Uterus (tissue), 4 donors: ENCODE measurements at places on chromosomes 7 and 10. TPM values are rescaled to one million over a fixed set of nuclear protein-coding genes. Genes with fewer than 3 reads are reported as not detected.

DNA sequence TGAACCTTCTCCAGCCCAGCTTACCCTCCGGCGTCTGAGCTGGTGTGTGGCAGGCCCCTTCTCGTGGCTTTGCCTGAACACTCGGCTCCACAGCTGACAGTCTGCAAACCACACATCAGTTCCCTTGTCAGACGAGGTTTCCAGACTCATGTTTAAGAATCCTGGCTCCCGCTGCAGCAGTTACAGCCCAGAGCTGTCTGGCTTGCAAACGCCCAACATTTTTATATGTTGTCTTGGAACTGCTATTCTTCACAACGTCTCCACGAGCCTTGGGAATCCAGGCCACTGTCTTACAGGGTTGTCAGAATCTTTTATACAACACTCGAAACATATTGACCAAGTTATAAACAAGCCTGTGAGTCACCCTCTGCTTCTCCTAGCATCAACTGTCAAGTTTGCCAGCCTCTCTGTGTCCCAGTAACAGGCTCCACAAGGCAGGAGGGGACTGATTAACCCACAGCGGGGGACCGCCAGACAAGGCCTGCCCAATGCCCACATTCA is 68.1 kb downstream of the TNS3 start:
- peak overlapping the region; percentile 57 for H3K27ac ChIP-seq
- H3K4me1 ChIP-seq = peaks cover 9% of the 10 kb centered on the region
- DNase-seq = peak; percentile 47
- H3K36me3 ChIP-seq = no peaks in the 10 kb centered on the region

The ZPBP gene
- total RNA-seq = not detected

- no peak for DNase-seq
- no peak overlapping the region for H3K27ac ChIP-seq
- H3K4me3 ChIP-seq = no peak overlapping the region
Measured at GRCh38 chr7:147014286-147014955, 897.8 kb downstream of the CNTNAP2 start.

DNA sequence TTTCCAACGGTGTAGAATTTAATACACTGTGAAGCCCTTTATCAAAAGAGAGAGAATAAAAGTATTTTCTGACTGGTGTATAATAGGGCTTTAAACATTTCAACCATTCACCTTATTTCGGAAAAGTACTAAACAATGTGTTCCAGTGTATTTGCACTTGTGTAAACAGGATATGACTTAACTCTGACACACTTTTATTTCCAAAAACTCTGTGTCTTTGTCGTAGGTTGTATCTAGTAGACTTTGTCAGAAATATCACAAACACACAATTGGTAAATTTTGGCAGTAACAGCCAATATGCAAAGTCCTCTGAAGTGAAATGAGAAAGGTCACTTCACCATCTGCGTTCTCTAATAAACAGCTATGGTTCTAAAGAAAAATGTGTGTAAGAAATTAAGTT is 10.3 kb upstream of the TSPAN13 start:
- no peak for DNase-seq
- H3K27me3 ChIP-seq = no peaks in the 10 kb centered on the region
- H3K27ac ChIP-seq = peak overlapping the region; percentile 10
- H3K4me1 ChIP-seq = no peaks in the 10 kb centered on the region

DNA sequence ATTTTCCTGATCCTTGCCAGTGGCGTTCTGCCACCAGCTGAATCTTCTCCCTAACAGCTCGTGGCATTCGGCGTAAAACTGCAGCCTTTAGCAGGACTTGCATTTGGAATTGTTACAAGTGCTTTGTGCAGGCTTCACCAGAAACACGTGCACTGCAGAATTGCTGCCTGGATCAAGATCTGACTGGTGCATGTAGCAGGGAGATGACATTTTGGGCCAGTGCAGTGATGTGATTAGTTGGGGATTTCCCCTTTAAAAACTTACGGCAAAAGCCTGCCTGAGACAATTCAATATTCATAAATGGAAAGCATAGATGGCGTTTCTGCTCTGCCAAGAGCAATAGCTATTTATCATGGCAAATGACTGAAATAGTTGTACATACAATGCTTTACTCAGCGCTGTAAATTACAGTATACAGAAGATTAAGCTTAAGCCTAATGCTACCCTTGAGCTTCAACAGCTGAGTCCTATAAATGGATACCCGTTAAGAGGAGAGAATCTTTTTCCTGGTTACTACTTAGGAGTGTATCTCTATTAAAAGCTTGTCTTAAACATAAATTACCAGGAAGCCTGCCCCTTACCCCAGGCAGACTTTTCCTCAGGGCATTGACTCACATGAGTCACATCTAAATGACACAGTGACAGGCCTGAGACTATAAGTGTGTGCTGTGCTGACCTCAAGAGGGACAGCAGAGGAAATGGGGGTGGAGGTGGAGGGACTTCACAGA is 106.3 kb downstream of the ATXN7L1 start:
- DNase-seq = no peak
- H3K27ac ChIP-seq = no peak overlapping the region
- H3K27me3 ChIP-seq = no peaks in the 10 kb centered on the region
- H3K4me3 ChIP-seq = no peak overlapping the region
- H3K36me3 ChIP-seq = no peaks in the 10 kb centered on the region

- H3K4me1 ChIP-seq = peaks cover 4% of the 10 kb centered on the region
- no peak overlapping the region for H3K4me3 ChIP-seq
Measured at GRCh38 chr7:15750727-15751126, 64.2 kb upstream of the MEOX2 start.

GRCh38 chr7:148017126-148017525 is 573.4 kb upstream of the C7orf33 start:
- DNase-seq = no peak
- no peaks in the 10 kb centered on the region for H3K4me1 ChIP-seq
- no peaks in the 10 kb centered on the region for H3K36me3 ChIP-seq
- H3K27me3 ChIP-seq = no peaks in the 10 kb centered on the region
- no peak overlapping the region for H3K27ac ChIP-seq

- H3K4me3 ChIP-seq = no peak overlapping the region
- DNase-seq = peak; percentile 81
- H3K4me1 ChIP-seq = peaks cover 10% of the 10 kb centered on the region
- no peaks in the 10 kb centered on the region for H3K36me3 ChIP-seq
Measured at GRCh38 chr10:31698181-31698830, 230.3 kb downstream of the ARHGAP12 start.

The PTF1A gene
- total RNA-seq = not detected

DNA sequence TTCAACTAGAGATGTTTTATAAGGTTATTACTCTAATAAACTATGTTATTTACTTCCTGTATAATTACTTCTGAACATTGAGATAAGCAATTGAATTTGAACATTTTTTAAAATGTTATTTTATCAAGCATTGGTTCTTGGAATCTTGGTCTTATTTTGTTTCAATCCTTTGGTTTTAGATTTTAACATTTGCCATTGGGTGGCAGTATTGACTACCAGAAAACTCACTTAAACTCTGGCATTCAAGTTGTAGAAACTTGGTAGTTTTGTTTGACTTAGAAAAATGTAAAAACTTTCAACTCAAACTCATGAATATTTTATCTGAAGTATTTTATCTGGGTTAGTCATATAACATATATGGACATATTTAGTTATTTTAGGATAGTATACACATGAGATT is 48.1 kb downstream of the ATRNL1 start:
- no peak overlapping the region for H3K27ac ChIP-seq
- no peaks in the 10 kb centered on the region for H3K27me3 ChIP-seq
- no peak overlapping the region for H3K4me3 ChIP-seq
- DNase-seq = no peak
- no peaks in the 10 kb centered on the region for H3K4me1 ChIP-seq
- no peaks in the 10 kb centered on the region for H3K36me3 ChIP-seq

DNA sequence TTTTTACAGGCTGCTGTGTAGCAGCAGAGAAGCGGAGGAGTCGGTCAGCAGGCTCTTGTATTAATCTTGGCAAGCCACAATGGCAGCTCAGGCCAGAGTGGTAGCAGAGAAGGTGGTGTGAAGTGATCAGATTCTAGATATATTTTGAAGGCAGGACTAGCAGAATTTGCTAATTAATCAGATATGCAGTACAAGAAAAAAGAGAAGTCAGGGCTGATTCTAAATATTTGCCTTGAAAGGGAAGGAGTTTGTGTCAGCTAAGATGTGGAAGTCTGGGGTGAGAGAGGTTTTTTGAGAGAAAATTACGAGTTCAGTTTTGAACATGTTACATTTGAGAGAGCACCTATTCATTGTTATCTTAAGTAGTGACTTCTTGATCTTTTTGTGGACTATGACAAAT is 176.3 kb downstream of the WNT2 start:
- no peak overlapping the region for H3K27ac ChIP-seq
- H3K36me3 ChIP-seq = no peaks in the 10 kb centered on the region
- no peak overlapping the region for H3K4me3 ChIP-seq
- H3K4me1 ChIP-seq = no peaks in the 10 kb centered on the region

The NFE2L3 gene
- total RNA-seq = not detected

The ZDHHC16 gene
- total RNA-seq = 31.8 TPM

DNA sequence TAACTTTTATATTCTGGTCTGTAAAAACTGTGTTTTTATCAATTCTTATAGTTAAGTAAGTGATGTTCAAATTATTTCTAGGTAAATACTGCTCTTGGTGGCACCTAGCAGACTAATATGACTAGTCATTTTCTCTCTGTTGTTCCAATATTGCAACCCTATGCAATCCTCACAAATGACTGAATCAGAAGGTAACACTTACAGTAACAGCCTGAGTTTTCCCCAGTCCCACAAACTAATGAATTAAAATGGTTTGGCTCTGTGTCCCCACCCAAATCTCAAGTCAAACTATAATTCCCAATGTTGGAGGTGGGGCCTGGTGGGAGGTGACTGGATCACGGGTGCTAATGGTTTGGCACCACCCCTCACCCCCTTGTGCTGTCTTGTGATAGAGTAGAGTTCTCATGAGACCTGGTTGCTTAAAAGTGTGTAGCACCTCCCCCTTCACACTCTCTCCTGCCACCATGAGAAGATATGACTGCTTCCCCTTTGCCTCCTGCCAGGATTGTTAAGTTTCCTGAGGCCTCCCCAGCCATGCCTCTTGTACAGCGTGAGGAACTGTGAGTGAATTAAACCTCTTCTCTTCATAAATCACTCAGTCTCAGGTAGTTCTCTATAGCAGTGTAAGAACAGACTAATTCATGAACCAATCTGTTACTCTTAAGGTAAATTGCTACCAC is 43.5 kb downstream of the MTPN start:
- H3K4me3 ChIP-seq = no peak overlapping the region
- H3K36me3 ChIP-seq = no peaks in the 10 kb centered on the region
- no peak overlapping the region for H3K27ac ChIP-seq
- no peak for DNase-seq

GRCh38 chr7:73522105-73522872 is at the start of gene BAZ1B:
BAZ1B (minus strand) TSS chr7:73522293; CDS start chr7:73521933, 360 bp downstream.
- peak; percentile 98 for DNase-seq
- H3K27me3 ChIP-seq = no peaks in the 10 kb centered on the region
- H3K4me3 ChIP-seq = peak within 1 kb of the TSS; percentile 100
- H3K36me3 ChIP-seq = no peaks in the 10 kb centered on the region
- peak within 1 kb of the TSS; percentile 97 for H3K27ac ChIP-seq
- no peaks in the 10 kb centered on the region for H3K4me1 ChIP-seq

DNA sequence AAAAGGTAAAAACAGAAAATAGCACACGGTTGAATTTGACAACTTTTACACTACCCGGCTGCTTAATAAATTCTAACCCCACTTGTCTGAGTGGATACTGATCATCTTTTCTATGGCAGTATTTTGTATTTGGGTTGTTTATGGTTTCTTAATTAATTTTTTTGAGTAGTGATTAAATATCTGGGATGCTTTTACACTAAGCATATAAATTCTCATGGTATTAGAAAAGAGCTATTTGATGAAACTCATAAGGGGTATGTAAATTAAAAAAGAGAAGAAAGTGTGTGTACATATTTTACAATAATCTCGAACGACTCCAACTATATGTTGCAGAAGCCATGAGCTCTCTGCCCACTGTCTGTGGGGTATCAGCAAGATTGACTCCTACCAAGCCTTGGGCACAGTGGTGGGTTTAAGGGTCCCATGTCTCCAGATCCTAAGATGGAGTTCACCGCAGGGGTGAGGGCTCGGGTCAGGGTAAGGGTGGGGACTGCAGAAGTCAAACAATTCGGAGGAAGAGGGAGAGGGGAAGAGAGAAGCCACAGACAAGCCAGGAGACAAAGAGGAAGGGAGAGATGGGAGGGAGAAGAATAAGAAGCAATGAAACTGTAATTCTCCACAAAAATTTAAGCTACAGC is 7.6 kb upstream of the HOXA13 start:
- H3K27me3 ChIP-seq = peaks cover 15% of the 10 kb centered on the region
- peaks cover 5% of the 10 kb centered on the region for H3K4me1 ChIP-seq
- DNase-seq = no peak
- H3K36me3 ChIP-seq = no peaks in the 10 kb centered on the region

The UCN3 gene
- total RNA-seq = not detected

The PIK3AP1 gene
- total RNA-seq = 10.6 TPM

DNA sequence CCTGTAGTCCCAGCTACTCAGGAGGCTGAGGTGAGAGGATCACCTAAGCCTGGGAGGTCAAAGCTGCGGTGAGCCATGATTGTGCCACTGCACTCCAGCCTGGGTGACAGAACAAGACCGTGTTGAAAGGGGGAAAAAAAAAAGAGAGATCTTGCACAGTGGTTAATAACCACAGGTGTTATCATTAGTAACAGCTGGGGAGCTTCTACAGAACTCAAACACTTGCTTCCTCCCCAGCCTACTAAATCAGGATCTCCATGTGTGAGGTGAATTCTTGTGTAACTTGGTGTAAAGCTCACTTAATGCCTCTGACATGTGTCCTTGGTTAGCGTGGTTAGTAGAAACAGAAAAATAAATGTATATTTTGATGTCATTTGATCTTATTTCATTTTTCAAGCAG is 43.9 kb upstream of the BMS1 start:
- H3K27me3 ChIP-seq = no peaks in the 10 kb centered on the region
- DNase-seq = no peak
- no peaks in the 10 kb centered on the region for H3K4me1 ChIP-seq
- H3K27ac ChIP-seq = no peak overlapping the region
- H3K36me3 ChIP-seq = no peaks in the 10 kb centered on the region

The PCBD1 gene
- total RNA-seq = 52.8 TPM

DNA sequence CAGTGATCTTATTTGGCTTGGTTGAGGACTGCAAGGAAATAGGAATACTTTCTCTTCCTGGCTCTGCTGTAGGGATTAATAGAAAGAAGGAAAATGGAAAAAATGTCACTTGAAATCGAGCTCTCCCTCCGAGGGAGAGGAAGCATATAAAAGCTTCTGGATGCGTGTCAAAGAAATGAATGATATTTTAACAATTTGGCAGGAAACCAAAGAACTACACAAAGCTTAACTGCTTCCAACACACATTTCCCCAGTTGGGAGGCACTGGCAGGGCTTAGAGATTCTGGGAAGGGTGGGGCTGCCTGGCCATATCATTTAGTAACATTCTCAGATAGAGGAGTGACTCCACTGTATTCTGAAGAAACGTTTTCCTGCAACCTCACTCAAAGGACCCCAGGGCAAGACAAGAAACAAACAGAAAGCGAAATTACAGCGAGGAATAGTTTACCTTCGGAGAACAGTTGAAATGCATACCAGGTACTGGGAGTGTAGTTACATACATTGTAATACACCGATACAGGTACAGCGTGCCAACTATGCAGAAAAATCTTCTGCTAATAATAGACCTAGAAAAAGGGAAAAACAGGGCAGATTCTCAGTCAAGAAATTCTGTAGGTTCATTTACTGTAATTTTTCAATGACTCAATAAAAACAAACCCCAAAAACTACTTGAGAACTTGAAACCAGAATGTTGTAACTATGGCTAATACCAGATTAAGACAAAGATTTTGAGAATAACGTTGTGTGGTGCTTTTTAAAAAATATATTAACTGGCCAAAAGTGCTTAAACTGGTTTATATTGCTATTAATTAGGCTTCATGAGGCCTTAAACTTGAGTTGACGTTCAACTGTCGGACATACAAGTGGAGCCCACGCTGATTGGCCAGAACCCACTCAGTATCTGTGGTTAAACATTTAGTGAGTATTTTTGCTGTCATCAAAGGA is 75.7 kb upstream of the ASAH2 start:
- peaks cover 7% of the 10 kb centered on the region for H3K4me1 ChIP-seq
- no peaks in the 10 kb centered on the region for H3K27me3 ChIP-seq
- H3K4me3 ChIP-seq = no peak overlapping the region
